RPMI7951 (cell line): ENCODE measurements at places on chromosomes 1 and 21. TPM values are rescaled to one million over a fixed set of nuclear protein-coding genes. Genes with fewer than 3 reads are reported as not detected.

GRCh38 chr1:43576521-43576920 lies 45.8 kb downstream of the PTPRF start:
- no peak for DNase-seq

GRCh38 chr1:33327587-33328325 lies 6.9 kb upstream of the A3GALT2 start:
- peak; percentile 100 for DNase-seq

HSD3B1 gene
- not detected in 2 replicates for total RNA-seq

ANKRD65 gene
- not detected in 2 replicates for total RNA-seq

GRCh38 chr1:11187931-11188330 lies 1.2 kb upstream of the ANGPTL7 start:
- DNase-seq: peak; percentile 32

DNA sequence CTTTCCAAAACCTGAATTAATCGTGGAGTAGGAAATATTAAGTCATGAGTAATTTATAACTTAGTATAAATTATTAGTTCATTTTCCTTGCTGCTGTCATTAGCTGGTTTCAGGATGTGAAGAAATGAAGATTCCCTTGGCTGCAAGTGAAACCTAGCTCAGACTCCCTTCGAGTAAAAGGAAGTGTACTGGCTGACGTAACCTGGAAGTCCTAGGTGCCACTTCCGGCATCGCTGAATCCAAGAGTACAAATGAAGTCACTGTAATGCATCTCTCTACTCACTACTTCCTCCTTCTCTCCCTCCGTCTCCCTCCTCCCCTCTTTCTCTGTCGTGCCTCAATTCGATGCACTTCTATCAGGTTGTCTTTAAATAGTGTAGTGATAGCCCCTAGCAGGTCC lies 28.8 kb downstream of the ZP4 start:
- DNase-seq: no peak

DNA sequence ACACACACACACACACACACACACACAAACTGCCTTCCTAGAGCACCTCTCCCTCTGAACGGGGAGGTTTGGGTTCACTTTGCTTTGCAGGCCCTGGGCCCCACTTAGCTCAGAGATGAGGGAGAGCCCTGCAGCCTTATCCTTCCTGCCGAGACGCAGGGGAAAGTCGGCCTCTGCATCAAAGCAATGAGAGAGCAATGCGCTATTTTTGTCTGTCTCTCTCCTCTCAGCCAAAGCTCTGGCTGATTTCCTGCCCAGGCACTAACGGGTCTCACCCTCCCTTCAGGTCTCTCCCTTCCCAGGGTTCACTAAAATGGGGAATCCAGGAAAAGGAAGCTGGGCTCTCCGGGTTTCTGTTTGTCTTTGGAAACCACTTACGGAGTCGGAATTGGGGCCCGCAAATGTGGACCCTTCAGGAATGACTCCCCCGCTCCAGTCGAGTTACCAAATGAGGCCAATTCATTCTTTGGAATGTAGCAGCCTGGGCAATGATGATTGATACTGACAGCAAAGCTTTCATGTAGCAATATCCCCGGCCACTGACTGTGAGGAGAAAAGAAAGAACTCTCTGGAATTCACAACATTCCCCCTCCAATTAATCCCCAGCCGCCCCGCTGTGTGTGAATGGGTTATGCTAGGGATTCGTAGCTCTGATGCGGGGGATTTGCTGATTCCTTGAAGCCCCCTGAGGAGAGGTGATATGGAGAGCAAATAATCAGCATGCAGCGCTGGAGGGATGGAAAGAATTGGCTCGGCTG lies 61.5 kb upstream of the WLS start:
- DNase-seq: no peak

DNA sequence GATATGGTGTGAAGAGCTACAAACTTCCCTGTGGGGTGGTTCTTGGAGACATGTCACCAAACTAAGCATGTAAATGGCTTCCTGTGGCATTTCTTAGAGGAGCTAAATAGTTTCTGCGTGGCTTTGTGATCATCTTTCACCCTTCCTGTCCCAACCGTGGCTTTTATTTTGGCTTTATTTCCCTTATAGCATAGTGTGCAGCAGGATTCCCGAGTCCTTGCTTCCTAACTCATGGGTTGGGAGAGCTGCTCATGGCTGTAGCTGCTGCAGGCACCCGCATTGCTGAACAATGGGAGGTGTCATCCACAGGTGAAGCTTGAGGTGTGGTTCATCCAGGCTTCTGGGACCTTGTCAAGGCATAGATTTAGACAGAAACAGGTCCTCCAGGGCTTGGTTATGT lies 192.0 kb downstream of the SDCCAG8 start:
- DNase-seq: no peak

GRCh38 chr1:94616506-94616905 lies 74.9 kb upstream of the F3 start:
- DNase-seq: no peak

DNA sequence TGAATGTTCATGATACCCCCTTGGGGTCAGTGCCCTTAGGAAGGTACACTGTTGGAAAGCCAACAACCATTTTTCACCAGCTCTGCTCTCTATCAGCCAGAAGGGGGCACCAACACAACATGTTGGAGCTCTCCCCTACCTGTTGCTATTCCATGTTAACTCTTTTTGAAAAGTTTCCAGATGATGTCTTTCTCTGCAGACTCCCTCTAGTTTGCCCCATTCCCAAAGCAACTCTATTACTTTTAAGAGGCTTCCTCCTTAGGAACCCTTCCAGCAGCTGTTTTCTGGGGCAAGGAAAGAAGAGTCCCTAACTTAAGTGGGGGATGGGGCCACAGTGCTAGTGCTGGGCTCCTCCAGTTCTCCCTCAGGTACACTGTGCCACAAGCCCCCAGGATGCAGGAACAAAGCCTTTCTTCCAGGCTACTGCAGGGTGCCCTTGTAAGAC lies 22.9 kb upstream of the NDC1 start:
- peak; percentile 59 for DNase-seq

TCP10L gene
- total RNA-seq: 0.96 TPM in 1 of 2 replicates, not detected in the other

- no peak for DNase-seq
Measured at GRCh38 chr1:86421601-86422280, 2.2 kb upstream of the CLCA2 start.

DNA sequence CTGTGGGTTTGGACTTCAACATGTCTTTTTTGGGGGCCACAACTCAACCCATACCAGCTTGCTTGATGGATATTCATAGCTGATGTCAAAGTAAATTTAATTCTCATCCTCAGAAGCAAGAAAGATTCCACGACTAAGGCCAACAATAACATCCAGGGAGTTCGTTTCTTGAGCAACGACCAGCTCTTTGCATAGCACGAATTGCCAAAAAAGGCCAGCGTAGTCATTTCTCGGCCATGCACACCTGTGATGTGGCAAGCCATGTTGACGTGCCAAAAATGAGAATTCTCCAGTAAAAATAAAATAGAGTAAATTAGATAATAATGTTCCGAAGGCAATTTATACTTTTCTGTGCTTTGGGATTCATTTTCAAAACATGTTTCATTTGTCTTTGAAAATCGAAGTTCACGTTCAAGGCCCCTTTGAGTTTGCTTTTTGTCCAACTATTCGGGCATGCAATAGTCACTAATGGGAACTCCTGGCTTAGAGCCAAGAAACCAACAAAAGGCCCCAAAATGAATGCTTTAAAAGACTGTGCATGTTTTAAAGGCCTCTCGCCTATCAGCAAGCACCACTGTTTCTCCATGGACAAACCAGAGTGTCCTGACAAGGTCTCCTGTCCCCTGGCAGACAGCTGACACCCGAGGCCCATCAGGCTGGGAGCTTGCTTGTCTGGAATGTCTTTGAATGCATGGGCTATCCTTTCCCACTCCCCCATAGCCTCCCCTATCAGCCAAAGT lies 14.4 kb upstream of the IGSF5 start:
- no peak for DNase-seq

GRCh38 chr1:17614586-17614985 lies 75.1 kb downstream of the ARHGEF10L start:
- no peak for DNase-seq

CRNN gene
- not detected in 2 replicates for total RNA-seq

GRCh38 chr1:43660355-43660754 lies 10.4 kb downstream of the KDM4A start:
- DNase-seq: no peak

PLA2G2A gene
- not detected in 2 replicates for total RNA-seq

APP gene
- total RNA-seq: 72.7 and 75.9 TPM in 2 replicates

STYXL2 gene
- total RNA-seq: 0.10 and 0.36 TPM in 2 replicates

DNA sequence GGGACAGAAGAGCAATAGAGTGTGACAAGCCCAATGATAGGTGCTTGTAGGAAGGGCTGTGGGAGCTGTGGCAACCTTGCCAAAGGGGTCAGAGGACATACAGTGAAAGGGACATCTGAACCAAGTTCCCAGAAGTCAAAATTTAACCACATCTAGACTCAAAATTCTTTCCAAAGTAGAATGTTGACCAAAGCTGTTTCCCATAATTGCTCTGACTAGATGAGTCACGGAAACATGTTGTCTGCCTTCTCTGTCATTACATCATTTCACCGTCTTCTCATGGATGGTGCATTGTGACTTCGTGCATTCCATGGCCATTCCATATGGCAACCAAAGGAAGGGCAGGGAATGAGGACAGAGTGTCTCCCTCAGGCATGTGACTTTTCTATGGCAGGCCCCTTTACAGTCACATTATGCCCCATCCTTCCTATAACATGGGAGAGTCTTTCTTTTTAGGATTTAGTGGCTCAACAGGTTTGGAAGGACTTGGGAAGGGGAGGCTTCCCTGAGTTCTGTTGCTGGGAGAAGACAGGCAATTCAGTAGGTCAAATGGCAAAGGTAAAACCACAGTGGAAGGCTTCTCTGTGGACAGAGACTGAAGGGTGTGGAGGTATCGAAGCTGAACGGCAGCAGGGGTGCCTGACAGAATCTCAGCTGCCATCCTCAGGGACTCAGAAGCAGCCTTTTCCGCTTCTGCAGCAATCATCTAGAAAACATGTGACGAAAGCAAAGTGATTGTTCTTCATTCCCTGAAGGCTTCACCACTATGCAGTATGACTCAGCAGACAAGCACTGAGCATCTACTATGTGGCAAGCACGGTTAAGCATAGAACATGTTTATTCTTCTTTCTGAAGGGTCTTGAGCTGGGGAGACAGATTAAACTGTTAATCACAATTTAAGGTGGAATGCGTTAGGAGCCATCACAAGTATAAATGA lies 24.7 kb downstream of the NPHS2 start:
- DNase-seq: peak; percentile 80

DNA sequence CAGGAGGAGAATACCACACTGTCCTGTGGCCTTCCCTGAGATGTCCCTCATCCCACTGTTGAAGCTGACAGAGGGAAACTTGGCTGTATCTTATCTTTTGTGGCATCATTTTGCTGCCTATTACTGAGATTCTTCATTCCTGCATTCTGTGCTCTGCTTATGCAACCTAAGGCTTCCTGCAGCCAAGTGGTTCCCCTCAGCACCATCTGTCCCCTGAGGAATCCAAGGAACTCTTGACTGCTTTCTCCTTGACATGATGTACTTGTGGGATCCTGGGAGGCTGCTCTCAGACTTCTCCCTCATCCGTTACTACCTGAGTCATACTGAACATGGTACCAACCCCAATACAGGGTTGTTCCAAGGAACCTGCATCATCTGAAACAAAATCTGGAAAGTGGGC lies 21.1 kb upstream of the RIMKLA start:
- no peak for DNase-seq

- no peak for DNase-seq
Measured at GRCh38 chr21:9008636-9009035, 1512.7 kb upstream of the TPTE start.

LCE2A gene
- not detected in 2 replicates for total RNA-seq

ALG14 gene
- total RNA-seq: 3.3 and 9.5 TPM in 2 replicates

GRCh38 chr1:230937371-230937770 lies 41.3 kb downstream of the TTC13 start:
- DNase-seq: peak; percentile 5

PDZK1IP1 gene
- total RNA-seq: not detected in 2 replicates

- no peak for DNase-seq
Measured at GRCh38 chr1:193634876-193635275, 448.5 kb upstream of the B3GALT2 start.

DNA sequence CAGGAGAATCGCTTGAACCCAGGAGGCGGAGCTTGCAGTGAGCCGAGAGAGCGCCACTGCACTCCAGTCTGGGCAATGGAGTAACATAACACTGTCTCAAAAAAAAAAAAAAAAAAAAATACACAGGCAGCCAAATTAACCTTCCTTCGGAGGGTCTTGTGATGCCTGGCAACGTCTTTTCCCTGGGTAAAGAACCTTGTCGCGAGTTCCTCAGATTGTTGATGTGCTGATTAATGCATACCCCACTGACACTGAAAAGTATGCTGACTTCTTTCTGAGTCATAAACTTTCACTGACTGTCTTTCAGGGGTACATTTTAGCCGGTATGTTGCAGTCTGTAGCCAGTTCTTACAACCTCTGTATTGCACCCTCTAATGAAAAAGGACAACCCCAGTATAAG lies 95.1 kb upstream of the SOD1 start:
- no peak for DNase-seq

DNA sequence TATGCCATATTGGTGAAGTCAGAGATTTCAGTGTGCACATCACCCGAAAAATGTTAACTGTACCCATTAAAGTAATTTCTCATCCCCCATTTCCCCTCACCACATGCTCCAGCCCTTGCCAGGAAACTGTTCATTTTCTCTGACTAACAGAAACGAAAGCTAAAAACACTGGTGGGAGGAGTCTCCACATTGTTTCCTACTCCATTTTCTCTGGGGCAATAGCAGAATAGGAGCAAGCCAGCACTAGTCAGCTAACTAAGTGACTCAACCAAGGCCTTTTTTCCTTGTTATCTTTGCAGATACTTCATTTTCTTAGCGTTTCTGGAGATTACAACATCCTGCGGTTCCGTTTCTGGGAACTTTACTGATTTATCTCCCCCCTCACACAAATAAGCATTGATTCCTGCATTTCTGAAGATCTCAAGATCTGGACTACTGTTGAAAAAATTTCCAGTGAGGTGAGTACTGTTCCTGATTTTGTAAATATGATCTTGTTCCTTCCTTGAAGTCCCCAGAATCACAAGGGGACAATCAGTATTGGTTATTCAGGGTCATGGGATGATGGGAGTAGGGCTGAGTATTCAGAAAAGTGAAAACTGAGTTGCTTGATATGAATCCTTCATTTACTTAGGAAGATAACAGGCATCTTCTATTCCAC lies at the start of gene IFI16:
Gene IFI16 (plus strand): TSS at position 204 of the 658 bp plus-strand sequence. CDS start 4,774 bp downstream, outside the sequence.
- DNase-seq: peak; percentile 92

FCRL3 gene
- not detected in 2 replicates for total RNA-seq

DNA sequence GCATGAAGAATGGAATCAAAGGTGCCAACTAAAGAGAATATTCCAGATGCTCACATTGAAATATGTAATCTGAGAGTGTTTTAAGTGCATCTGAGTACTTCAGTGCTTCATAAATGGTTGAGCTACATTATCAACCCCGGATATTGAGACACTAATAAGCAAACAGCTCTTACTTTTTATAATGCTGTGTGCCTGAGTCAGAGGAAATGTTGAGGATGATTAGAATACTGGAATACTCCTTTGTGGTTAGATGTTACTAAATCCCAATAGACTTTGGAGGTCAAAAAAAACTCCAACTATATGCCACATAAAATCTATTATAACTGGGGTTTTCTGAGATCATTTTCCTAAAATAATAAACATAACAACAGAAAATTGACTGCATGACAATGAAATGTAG lies 12.5 kb upstream of the KCNA3 start:
- peak; percentile 24 for DNase-seq

DNA sequence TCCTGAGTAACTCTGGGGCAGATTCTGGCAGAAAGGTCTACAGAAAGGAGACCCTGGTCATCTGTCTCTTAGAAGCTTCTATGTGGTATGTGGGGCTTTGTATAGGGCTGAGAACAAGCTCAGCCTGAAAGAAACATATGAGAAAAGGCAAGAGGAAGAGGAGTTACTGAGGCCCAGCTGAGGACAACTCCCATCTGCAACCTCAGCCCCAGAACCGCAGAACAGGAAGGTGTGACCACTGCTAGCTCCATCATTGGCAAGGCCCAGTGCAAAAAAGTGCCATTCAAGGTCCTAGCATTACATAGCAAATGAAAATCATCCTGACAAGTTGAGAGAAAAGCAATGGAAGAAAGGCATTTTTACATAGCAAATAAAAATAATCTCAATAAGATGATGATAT lies 503.8 kb downstream of the NPHP4 start:
- no peak for DNase-seq
